Kidney epithelial cell (primary cell): ENCODE measurements at places on chromosomes 6 and 20.

DNA sequence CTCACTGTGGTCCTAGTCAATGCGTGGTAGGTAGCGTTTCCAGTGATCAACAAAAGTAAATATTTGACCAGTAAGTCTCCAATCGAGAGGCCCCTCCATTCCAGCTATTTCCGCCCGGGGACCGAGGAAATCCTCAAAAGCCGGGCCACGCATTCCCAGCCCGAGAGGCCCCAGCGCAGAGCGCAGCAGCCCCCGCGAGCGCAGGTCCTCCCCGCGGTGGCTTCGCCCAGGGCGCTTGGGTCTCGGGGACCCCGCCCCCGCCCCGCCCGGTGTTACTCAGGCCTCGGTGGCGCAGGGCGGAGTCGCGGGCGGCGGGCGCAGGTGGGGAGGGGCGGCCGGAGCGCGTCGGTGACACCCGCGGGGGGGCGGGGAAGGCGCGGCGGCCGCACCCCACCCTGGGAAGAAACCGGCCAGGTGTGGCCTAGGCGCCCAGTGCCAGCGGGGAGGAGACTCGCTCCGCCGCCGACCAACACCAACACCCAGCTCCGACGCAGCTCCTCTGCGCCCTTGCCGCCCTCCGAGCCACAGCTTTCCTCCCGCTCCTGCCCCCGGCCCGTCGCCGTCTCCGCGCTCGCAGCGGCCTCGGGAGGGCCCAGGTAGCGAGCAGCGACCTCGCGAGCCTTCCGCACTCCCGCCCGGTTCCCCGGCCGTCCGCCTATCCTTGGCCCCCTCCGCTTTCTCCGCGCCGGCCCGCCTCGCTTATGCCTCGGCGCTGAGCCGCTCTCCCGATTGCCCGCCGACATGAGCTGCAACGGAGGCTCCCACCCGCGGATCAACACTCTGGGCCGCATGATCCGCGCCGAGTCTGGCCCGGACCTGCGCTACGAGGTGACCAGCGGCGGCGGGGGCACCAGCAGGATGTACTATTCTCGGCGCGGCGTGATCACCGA lies at the start of gene DSP:
TSS of gene DSP (plus strand) at position 497 of the 890 bp plus-strand sequence. CDS start at position 742, 245 bp downstream.
- DNase-seq: no peak

- no peak for DNase-seq
These were observed 365.6 kb downstream of the FARS2 start for GRCh38 chr6:5626727-5627426.

- no peak for DNase-seq
These were observed 116.3 kb downstream of the PCSK2 start for GRCh38 chr20:17343091-17343490.

GRCh38 chr6:3729603-3730344 lies 21.7 kb downstream of the PXDC1 start:
- no peak for DNase-seq

DNA sequence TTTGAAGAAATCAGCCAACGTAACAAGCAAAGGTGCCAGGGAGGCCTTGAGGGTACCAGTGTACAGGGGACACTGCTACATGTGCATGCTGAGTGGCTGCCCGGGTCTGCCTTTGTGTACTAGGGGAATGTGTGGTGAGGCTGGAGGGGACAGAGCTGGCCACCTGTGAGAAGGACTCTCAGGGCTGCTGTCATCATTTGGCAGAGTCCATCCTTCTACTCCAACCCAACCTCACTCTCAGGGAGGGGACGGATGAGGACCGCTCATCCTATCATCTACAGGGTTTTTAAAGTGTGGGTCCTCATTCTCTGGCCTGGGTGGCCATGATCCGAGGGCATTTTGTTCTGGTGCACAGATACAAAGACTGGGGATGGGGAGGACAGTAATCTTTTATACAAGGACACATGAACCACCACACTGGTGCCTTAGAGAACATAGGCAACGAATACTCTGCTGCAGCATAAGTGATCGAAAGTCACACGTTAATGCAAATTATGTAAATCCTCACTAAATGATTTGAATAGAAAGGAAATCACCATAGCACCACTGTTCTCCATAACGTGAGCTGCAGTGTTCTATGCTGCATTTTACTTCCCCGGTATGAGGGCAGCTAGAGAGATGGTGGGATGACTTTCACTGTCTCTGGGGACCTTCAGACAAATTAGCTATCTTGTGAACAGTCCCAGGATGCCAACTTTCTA lies 181.4 kb downstream of the GMPR start:
- no peak for DNase-seq

GRCh38 chr20:24736844-24737211 lies 212.2 kb upstream of the CST7 start:
- DNase-seq: no peak

DNA sequence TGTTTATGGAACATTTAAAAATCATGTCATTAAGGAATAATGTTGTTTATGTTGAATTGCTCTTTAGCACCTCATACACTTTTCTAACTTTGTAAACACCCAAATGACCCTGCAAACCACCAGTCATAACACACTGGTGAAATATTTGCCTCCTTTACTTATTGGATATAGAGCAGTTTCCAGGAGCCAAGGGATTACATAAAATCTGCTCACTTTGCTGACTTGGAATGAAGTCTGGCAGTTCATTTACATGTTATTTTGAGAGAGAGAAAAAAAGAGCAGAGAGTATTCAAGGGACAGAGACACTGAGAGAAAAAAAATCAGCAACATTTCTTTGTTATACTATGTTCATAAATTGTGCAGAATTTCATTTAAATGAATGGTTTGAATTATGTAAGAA lies 46.6 kb upstream of the DEFB112 start:
- DNase-seq: no peak

DNA sequence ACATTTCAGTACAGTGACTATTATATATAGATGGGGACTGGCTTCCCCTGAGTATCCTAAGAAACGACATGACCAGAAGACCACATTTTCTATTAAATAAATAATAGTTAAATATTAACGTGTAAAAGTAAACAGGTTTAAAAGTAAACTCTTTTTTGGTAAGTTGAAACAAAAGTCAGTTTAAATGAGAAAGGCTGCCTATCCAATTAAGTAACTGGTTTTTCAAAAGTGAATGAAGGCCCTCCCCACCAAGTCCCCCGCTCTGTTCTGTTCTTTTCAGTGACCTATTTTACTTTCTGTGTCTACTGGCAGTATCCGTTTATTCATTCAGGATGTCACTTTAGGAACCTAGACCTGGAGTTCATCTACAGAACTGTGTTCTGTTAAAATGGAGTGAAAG lies 32.0 kb downstream of the QKI start:
- DNase-seq: no peak

DNA sequence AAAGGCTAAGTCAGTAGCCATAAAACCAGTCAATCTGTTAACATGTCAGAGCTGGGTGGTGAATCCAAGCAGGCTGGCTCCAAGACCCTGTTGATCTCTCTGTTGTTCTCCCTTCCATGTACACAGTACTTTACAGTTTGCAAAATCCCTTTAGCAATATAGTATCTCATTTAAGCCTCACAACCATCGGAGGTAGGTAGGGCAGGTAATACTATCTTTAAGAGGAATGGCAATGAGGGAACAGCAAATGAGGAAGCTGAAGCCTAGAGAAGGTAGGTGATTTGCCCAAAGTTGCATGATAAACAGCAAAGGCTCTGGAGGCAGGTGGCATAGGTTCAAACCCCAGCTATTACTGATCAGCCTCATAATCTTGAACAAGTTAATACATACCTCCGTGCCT lies 34.7 kb upstream of the ARFGEF2 start:
- no peak for DNase-seq

DNA sequence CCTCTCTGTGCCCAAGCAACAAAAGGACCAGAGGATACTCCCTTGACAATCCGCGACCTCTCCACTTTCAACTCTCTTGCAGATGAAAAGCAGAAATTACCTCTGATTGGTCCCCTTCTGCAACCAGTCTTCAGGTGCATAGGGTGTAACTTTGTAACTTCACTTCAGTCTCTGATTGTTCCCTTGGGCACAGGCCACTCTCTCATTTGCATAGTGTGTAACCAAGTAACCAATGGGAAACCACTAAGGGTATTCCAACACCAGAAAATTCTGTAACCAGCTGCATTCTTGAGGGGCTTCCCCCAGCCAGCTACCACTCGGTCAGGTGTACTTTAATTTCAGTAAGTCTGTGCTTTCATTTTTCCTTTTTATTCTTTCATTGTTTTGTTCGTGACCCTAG lies 4.4 kb upstream of the RAET1L start:
- no peak for DNase-seq

DNA sequence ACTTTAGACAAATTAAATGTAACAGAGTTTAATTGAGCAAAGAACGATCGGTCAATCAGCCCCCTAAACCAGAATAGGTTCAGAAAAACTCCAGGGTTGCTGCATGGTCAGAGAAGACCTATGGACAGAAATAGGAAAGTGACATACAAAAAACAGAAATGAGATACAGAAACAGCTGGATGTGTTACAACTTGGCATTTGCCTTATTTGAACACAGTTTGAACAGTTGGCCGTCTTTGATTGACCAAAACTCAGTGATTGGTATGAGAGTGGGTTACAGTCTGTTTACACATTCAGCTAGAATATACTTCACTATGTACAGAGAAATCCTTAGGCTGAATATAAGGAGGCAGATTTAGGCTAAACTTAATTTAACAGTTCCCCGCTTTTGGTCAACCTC lies 19.9 kb downstream of the SRSF6 start:
- DNase-seq: no peak

DNA sequence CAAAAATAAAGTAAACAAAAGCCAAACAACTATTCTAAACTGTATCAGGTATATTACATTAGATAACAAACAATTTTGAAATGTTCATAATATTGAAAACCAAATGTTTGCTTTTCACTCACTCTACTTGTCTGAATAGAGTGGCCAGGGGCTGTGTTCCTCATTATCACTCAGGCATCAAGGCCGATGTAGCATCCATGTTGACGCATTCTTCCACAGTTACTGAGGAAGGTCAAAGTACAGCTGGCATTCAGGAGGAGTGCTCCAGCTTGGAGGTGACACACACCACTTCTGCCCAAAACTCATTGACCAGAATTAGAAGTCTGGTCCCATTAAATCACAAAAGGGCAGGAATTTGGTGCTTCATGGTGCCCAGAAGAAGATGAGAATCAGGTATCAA lies 137.6 kb upstream of the MANEA start:
- DNase-seq: no peak

DNA sequence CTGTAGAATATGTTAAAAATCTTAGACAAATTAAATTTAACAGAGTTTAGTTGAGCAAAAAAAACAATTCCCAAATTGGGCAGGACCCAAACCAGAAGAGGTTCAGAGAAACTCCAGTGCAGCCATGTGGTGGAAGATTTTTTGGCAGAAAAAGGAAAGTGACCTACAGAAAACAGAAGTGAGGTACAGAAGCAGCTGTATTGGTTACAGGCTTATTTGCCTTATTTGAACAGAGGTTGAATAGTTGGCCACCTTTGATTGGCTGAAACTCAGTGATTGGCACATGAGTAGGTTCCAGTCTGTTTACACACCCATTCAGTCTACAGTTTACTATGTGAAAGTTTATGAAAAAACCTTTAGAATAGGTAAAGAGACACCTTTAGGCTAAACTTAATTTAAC lies 110.9 kb upstream of the LAMP5 start:
- no peak for DNase-seq
